ENCODE measurements at places on chromosomes 7 and 10.

DNA sequence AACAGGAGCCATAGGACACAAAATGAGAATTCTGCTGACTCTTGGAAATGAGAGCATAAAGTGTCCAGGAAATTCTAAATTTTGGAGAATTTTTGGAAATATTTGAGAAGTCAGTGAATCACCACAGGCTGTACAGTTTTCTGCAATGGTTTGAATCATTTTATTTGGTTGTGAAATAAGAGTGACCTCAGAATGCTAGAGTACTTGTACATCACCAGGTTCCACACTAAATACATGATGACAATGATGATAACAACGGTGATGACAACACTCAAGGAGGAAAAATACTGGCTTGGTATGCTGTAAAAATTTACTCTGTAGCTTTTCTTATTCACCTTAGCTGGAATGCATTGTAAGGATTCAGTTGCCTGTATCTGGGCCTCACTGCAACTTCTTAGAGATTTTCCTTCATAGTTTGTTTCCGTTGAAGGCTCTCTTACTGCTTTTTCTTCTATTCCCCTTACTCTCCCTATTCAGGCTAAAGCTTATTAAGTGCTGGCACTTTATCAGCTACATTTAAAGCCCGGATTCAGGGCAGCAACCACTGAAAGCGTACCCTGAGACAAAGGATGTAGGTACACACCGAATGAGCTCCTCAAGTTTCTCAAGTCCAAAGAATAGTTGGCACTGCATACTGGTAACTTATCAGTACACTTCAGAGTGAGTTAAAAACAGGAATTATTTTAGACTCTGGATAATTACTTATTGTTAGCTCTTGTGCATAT is 30.2 kb upstream of the NME8 start:
- DNase-seq = no peak

DNA sequence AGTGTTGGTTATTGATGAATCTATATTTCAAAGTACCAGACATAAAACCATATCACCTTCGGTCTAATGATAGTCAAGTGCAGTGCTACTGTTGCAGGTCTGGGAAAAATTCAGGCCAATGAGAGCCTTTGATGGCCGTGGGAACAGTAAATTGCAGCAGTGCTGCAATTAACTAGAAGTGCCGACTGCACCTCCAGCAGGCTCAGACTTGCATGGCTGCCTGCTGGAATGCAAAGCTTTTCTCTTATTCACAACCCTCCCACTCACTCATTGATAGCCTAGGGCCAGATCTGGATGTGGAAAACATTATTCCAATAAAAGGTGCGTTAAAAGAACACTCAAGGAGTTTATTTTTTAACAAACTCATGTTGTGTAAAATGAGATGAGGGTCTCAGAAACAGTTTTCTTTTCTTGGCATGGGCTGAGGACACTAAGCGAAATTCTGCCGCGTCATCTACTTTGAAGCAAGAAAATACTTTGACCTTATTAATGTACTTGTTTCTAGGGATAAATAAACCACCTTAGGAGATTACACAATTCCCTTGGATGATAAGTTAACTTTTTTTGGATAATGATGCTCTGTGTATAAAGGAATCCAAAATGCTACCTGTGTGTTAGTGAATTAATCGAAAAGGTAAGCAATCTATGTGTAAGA is 17.1 kb downstream of the PLXDC2 start:
- no peak for DNase-seq

DNA sequence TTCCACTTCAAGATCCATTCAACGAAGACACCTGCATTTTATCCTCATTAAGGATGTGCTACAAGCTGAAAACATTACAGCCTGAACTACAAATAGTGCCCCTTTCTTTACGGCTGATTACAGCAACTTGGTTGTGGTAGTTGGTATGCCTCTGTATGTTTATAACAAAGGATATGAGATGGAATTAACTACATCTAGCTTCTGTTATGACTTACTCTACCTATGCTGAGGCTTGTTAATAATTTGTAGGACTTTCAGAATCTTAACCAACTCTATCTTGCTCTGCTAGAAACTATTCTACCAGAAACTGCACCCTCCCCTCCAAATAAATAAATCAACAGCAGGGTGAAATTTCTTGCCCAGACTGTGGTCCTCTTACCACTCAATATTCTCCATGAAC is 448.1 kb downstream of the GRM8 start:
- no peak for DNase-seq

- no peak for DNase-seq
Observed at GRCh38 chr7:51139796-51140195, 176.8 kb downstream of the COBL start.

DNA sequence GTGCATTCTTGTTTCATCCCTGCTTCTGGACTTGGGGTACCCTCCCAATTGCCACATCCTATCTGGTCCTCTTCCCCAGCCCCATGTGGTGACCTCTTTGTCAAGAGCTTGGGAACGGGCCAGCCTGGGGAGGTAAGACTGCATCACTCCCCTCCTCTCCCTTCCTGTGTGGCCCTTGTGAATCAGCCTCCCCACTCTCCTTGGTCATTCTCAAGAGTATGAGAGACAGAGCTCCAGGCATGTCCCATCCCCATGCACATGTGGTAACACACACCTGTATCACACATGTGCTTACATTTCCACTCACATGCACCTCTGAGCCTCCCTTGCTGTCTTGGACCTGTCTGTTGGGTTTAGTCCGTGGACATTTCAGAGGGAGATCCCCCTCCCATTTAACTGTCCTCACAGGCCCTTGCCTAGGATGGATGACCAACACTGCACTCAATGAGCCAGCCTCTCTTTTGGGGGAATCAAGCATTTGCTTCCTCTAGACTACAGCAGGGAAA is 2.6 kb downstream of the MRPL43 start:
- no peak for DNase-seq

DNA sequence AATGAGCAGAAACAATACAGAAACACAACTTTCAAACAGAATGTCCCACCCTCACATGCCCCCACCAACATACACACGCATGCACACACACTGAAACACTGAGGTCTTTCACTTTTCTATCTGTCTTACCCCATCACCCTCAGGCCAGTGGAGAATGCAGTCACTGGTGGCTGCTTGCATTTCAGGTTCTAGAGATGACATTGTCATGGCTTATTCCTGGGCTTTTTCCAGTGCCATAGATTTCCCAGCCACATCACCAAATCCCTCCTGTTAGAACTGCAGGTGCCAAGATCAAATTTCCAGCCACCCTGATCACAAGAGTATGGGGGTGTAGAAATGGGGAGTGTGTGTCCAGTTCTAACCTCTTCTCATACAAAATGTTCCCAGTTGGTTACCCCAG is 68.4 kb downstream of the CACNA2D1 start:
- no peak for DNase-seq

GRCh38 chr10:76047521-76047920 is 616.1 kb downstream of the LRMDA start:
- DNase-seq = no peak

GRCh38 chr10:112262546-112262945 is 20.7 kb upstream of the TECTB start:
- DNase-seq = no peak

DNA sequence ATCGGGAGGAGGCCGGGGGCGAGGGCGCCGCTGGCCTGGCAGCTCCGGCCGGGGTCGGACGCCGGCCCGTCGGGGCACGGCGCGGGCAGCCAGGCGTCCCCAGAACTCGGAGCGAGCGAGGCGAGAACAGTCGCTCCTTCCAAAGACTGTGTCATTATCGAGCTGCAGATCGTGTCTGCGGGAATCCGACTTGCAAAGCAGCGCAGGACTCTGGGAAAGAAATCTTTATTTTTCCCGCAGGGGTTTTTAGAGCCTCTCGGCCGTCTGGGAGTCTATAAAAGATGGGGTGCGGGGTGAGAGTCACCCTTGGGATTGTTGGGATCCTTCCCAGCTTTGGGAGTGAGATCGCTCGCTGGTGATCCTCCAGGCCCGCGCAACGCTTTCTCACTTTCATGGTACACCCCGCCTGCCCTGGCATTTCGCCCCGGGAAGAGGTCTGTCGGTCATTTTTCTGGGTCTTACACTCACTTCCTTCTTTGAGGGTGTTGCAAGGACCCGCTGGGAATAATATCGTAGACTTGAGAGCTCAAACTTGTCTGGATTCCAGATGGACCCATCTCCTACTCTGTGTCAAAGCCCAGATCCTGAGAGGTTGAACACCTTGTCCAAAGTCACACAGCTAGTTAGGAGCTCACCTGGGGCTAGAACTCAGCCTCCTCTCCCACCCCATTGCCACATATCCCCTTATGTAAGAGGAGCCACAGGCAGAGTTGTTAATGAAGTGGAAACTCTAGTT is 1.0 kb downstream of the UBTD1 start:
- no peak for DNase-seq

- DNase-seq = no peak
Observed at GRCh38 chr10:132077091-132077490, 11.3 kb downstream of the JAKMIP3 start.

DNA sequence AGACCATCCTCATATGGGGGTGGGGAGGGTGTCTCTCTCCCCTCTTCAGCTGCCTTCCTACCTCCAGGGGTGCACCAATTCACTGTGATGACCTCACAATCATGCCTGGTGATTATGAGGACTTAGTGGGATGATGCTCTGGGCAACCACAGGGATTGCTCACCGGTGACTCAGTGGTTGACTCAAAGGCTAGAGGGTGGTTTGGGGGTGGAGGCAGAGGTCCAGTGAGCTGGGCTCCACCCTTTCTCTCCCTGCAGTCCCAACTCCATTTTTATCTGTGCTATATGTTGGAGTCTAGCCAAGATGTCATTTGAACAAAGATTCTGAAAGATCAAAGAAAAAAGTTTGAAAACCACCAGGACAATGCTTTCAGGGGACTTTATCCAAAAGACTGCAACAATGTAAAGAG is 286.9 kb downstream of the KCNMA1 start:
- no peak for DNase-seq

- DNase-seq = peak; percentile 27
Observed at GRCh38 chr10:24920907-24921881, 31.2 kb downstream of the PRTFDC1 start.

DNA sequence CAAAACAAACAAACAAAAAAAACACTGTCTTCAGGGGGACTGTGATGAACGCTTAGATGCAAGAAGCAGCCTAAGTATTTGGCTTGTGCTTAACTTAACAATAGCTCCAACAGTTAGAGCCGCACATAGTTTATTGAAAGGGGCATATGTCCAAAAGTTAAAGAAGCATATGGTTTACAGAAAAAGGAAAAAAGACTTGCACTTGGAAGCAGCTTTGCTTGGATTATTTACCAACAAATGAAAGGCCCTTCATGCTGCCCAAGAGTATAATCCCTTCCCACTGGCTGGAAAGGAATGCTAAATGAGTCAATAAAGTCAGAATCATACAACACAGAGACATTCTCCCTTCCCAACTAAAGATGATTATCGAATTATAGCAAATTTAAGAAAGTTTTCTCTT is 77.9 kb downstream of the GLI3 start:
- DNase-seq = peak; percentile 65

DNA sequence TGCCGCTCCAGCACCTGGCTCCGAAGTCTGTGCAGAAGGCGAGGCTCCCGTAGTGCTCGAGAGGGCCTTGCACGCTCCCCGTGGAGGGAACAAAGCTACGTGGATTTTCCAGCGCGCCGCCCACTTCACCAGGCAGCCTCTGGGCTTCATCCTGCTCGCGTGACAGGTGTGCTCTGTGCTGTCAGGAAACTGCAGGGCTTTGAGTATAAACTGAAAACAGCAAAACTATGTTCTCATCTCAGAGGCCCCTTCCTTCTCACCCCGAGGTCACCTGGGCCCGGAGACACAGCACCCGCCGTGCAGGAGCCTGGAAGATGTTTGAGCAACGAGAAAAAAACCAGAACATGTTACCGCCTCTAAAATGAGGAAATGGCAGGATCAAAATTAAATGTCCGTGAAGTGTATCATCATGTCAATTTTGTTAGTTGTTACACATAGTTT is 17.6 kb upstream of the GPR146 start:
- no peak for DNase-seq

GRCh38 chr10:98302741-98303365 is 34.9 kb upstream of the LOXL4 start:
- DNase-seq = no peak

GRCh38 chr7:148863324-148863723 is 20.8 kb downstream of the EZH2 start:
- DNase-seq = no peak

DNA sequence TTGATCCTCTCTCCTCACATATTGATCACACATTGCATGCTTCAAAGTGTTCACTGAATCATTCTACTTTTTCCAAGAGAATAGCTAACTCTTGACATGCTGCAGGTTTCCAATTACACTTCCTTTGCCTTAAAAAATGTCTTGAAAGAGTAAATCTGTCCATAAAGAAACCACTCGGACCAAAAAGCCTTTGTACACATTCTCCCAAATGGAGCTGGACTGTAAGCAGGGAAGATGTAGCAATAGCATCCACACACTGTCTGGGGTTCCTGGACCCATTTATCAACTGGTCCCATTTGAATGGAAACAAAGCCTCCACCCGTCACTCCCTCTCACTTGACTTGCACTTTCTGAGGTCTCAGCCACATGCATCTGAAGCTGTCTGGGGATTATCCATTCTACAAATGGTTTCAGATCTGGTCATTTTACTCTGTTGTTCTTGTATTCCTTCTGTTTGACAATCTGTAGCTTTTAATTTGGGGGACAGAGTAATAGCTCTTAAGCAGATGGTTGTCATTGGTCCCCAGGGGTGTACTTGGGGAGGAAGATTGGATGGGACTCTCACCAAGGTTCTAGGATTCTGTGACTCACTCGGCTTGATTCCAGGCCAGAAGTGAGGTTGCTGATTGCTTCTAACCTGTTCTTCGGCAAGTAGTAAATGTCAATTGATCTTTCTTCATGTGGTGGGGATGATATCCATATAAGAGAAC is 203.5 kb downstream of the HIBADH start:
- DNase-seq = peak; percentile 20

DNA sequence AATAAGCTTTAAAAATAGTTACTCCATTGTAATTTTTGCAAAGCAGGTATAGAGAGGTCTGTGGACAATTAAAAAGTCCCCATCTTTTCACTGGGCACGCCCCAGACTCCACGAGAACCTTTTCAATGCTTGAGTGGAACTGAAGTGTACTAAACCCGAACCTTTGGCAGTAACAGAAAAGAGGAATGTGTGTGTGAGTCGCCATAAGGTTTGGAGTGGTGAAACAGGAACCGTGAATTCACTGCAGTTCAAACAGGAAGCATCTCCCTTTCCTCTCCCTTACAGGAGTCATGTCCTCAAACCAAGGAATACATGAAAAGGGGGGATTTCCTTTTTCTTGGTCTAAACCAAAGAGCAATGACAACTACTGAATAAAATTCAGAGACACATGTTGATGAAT is 23.2 kb downstream of the NDUFB2 start:
- no peak for DNase-seq

GRCh38 chr7:131606346-131607290 is 50.2 kb upstream of the PODXL start:
- DNase-seq = no peak

DNA sequence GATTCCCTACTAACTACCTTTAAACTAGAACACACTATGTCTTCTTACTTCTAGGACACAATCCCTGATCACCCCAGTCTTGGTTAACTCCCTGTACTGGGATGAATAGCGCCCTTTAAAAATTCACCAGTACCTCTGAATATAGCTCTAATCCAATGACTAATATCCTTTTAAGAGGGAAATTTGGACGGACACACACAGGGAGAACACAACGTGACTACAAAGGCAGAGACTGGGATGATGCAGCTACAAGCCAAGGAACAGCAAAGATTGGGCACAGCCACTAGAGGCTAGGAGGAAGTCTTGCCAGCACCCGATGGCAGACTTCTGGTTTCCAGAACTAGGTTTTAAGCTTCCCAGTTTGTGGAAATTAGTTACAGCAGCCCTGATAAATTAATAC is 81.4 kb downstream of the MALSU1 start:
- DNase-seq = no peak

- DNase-seq = no peak
Observed at GRCh38 chr10:111078505-111079185, 1.8 kb downstream of the ADRA2A start.

- DNase-seq = peak; percentile 44
Observed at GRCh38 chr10:84540617-84541288, 212.4 kb downstream of the CCSER2 start.
